ENCODE measurements at places on chromosomes 6 and 20.

GRCh38 chr20:52833901-52834300, 138.3 kb upstream of the TSHZ2 start:
- DNase-seq: no peak

GRCh38 chr20:2523919-2524708, 12.3 kb upstream of the TMC2 start:
- DNase-seq: peak; percentile 83

DNA sequence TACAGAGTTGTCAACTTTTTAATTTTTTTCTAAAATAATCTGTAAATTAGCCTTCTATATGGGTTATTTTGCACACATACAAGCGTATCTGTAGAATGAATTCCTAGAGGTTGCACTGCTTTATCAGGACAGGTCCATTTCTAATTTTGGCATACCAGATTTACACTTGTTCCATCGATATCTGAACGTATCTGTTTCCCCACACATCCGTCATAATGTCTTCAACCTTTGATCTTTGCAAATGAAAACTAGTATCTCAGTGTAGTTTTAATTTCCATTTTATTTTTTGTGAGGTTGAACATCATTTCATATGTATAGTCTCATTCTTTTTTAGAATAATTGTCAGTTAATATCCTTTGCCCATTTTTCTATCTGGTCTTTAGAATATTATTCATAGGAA, 22.7 kb downstream of the SENP6 start:
- no peak for DNase-seq

DNA sequence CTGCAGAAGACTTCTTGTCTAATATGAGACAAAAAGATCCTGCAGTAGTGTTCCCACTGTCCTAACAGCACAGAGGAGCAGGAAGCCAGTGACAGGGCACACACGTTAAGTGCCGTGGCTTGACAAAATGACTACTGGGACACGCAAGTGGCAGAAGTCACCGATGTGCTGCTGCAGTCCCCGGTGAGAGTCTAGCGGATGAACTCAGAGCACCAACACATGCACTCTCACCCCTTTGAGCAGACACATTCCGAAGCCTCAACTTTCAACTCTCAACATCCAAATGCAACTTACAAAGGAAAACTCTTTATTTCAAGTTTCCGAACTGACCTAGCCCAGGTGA, 898 bp downstream of the LAMA4 start:
- DNase-seq: no peak

DNA sequence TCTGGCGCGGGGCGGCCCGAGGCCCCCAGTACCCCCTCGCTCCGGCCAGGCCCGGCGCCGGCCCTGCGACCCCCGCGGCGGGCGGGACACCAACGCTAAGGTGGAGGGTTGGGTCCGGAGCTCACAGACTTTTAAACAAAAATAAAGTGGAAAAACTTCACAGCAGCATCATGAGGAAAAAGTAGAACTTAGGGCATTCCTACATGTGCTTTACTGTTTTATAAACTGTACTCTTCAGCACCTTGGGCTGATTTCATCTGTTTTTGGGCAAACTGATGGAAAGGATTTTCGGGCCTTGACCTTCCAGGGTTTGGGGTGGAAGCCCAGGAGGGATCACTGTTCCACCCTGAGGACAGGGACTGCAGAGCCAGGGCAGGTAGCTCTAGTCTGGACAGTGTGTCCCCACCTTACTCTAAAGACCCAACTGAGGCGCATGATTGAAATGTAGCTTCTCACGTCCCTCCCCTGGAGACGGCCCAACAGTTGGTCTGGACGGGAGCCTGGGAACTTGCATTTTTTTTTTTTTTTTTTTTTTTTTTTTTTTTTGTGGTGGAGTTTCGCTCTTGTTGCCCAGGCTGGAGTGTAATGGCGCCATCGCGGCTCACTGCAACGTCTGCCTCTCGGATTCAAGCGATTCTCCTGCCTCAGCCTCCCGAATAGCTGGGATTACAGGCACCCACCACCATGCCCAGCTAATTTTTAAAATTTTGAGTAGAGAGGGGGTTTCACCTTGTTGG, 740 bp downstream of the NELFCD start:
- no peak for DNase-seq

DNA sequence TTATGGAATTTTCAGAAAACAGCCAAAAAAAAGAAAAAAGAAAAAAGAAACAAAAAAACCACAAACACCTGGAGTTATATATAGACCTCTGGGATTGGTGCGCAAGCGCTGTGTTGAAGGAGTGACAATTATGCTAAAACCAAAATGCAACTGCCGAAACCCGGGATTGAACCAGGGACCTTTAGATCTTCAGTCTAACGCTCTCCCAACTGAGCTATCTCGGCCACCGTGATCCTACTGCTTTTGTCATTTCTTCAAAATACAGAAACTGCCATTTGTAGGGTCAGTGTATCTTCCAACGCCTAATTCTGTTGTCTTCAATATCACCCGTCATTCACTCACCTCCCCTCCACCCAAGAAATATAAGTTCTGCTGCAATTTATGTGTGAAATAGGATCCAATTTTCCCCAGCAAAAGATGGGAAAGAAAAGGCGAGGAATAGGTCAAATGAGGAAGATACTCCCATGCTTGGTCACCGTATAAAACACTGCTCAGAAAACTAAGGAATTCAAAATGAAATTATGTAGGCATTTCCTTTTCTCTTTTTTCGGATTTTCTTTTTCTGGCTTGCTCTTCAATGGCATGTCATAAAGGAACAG, 116.0 kb downstream of the TRIM27 start:
- no peak for DNase-seq

DNA sequence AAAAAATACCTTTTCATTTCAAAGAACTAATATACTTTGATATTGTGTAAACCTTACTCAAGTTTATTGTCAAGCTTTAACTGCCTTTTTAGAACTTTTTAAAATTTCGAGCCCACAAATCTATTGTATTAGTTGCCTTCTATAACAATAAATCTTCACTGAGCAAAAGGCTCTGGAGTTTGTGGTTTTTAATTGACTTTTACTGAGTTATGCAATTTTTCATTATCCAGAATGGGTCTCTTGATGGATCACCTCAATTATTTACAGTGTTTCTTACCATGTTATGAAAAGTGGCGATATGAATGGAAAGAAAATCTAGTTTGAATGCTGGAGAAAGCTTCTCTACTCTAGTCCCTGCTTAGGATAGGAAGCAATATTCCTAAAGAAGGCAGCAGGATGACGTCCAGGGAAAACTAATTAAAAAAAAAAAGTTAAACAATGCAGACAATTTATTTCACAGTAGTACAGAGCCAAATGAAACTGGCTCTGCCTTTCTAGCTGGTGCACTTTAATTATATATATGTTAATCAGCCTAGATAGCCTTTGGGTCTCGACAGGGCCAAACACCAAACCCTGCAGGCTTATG, 5.0 kb downstream of the ID4 start:
- no peak for DNase-seq

DNA sequence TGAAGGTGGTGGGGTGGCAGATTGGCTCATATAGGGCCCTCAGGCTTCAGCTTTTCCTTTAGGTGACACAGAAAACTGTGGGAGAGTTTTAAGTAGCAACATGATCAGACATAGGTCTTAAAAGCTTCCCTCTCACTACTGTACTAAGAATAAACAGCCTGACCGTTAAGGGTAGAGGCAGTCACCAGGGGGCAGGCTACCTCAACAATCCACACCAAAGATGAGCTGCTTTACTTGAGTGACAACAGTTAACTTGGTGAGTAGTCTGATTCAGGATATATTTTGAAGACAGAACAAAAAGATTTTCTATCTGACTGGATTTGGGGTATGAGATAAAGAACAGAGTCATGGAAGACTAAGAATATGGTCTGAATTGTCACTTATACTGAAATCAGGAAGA, 193.1 kb upstream of the SHLD1 start:
- DNase-seq: peak; percentile 16

GRCh38 chr20:31661625-31662371, 24.1 kb downstream of the COX4I2 start:
- DNase-seq: peak; percentile 66

DNA sequence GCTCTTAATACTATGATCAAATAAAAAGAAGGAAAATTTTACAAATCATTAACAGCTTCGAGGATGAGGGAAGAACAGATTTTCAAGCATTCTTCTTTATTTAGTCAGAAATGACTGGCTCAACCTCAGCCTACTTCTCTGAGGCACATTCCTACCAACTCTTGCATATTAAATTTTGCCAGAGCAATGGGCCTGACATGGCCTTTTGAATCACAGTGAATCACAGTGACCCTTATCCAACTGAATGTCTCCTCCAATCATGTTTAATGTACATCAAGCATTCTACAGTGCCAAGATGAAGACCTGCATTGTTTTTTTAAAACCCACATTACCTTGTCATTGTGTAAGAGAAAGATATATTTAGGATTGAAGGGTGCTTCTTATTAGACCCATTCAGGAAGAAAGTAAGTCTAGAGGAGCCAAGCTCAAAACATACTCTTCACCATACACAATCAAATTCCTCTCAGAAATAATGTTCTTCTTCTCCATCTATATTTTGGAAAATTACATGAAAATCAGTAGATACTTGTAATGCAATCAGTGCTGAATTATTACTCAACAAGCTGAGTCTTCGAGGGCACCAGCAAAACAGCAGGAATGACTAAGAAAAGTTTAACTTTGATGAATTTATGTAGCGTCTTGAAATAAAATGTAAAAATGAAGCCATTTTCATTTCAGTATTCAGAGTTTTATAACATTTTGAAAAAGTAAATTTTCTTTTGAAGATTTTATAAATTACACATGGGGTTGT, 44.1 kb upstream of the MOXD1 start:
- no peak for DNase-seq

- no peak for DNase-seq
These were observed 34.5 kb downstream of the UBR2 start for GRCh38 chr6:42598300-42598699.

- DNase-seq: no peak
These were observed 166.7 kb downstream of the SCML4 start for GRCh38 chr6:107657373-107657754.

DNA sequence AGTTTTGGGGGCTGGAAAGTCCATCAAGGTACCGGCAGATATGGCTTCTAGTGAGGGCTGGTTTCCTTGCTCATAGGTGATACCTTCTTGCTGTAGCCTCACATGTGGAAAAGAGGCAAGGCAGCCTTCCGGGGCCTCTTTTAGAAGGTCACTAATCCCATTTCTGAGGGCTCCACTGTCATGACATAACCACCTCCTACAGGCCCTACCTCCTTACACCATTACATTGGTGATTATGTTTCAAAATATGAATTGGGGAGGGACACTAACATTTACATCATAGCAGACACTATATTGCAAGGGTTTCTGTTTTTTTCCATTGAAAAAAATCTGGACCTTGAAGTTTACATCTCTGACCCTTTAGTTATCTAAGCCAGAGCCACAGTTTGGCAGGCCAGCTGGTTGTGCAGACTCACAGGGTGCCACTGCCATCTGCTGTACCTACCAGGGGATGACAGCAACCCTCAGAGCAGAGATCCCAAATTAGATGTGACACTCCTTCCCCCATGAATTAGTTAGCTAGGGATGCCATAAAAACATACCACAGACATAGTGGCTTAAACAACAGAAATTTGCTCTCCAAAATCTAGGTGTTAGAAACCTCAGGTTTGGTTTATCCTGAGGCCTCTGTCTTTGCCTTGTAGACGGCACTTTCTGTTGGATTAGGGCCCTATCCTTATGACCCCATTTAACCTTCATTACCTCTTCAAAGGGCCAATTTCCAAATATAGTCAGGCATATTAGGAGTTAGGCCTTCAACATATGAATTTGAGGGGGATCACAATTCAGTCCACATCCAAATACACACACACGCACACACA, 166.4 kb upstream of the RNF217 start:
- DNase-seq: no peak

- no peak for DNase-seq
These were observed 167.9 kb upstream of the JARID2 start for GRCh38 chr6:15077961-15078360.

DNA sequence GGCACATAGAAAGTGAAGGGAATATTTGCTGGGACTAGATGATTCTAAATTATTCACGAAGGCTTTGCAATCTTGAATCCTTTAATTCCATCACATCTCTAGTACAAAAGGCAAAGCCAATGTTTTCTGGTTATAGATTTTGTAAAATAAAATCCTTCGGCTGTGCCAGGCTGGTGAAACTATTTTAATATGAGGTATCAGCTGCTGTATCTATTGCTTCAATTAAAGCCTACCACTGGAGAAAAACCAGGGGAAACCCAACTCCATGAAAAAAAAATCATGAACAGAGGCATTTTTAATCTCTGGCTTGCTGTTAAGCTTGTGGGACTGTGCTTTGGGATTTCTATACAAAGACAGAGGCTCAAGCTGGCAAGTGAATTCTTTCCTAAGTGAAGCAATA, 271.8 kb downstream of the QKI start:
- DNase-seq: no peak

GRCh38 chr20:11810311-11811083, 107.2 kb upstream of the BTBD3 start:
- DNase-seq: no peak

DNA sequence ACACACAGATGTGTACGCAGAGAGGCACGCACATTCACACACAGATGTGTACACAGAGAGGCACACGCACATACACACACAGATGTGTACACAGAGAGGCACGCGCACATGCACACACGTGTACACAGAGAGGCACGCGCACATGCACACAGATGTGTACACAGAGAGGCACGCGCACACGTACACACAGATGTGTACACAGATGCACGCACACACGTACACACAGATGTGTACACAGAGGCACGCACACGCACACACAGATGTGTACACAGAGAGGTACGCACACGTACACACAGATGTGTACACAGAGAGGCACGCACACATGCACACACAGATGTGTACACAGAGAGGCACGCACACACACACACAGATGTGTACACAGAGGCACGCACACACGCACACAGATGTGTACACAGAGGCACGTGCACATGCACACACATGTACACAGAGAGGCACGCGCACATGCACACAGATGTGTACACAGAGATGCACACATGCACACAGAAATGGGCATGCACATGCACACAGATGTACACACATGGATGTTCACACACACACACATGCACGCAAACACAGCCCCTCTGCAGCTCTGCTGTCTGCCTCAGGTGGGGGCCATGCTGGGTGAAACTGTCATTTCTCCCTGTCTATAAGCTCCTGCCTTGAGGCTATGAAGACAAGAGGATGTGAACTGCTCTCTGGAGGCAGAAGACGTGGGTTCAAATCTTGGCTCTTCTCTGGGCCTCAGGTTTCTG, 14.3 kb upstream of the MYT1 start:
- no peak for DNase-seq

- DNase-seq: no peak
These were observed 8.1 kb downstream of the LYRM2 start for GRCh38 chr6:89630488-89630887.

- DNase-seq: no peak
These were observed 54.5 kb downstream of the TFAP2B start for GRCh38 chr6:50873167-50873566.

GRCh38 chr6:35786810-35787209, 6.0 kb downstream of the CLPSL1 start:
- no peak for DNase-seq

DNA sequence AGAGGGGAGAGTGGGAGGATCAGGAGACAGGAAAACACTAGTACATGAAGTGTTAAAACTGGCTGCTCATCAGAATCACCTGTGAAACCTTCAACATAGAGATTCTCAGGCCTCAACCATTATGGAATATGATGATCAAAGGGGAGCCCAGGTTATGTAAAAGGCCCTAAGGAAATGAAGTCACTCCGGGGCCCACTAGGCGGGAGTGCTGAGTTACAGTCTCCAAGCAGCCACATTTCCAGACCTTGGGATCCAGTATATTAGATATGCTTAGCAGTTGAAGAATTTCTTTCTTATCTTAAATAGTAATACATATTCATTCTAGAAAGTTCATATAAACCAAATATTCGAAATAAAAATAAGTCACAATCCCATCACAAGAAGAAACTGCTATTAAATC, 476.3 kb downstream of the PRKN start:
- DNase-seq: no peak

- DNase-seq: no peak
These were observed 3.9 kb downstream of the SRC start for GRCh38 chr20:37349517-37350491.
